ENCODE measurements at places on chromosomes 7 and 10.

DNA sequence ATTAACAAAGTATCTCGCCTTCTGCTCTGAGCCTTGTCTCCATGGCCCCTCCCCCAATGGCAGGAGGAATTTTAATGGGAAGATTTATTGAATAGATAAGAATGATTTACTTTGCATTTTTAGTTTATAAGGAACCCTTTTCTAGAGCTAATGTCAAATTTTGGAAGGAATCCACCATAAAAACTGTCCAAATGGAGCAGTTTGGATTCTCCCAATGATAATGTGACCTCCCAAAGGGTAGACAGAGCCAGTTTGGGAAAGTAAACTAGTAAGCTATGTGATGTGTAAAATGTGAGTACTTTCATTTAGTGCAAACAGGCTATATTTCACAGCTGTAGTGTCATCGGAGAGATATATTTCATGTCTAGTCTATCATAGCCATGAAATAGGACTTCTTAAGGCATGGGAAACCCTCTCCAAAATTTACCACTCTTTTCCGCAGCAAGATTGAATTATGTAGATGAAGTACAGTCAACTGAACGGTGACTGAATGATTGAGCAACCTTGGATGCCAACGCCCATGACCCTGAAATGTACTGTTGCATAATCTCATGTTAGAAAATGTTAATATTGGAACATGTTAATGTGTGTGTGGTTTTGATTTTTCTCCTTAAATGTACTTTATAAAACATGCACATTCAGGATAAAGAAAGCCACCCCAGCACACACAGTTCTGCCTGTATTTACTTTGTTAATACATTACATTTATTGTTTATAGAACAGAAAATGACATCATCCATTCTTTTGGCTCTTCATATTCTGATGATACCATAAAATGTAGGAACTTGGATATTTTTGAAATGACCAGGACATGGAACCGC lies 140.6 kb downstream of the NRP1 start:
- DNase-seq, result no peak

GRCh38 chr10:71938211-71938610 lies 26.0 kb upstream of the CHST3 start:
- DNase-seq, result no peak

GRCh38 chr7:20348125-20348807 lies 17.6 kb downstream of the ITGB8 start:
- DNase-seq, result no peak

DNA sequence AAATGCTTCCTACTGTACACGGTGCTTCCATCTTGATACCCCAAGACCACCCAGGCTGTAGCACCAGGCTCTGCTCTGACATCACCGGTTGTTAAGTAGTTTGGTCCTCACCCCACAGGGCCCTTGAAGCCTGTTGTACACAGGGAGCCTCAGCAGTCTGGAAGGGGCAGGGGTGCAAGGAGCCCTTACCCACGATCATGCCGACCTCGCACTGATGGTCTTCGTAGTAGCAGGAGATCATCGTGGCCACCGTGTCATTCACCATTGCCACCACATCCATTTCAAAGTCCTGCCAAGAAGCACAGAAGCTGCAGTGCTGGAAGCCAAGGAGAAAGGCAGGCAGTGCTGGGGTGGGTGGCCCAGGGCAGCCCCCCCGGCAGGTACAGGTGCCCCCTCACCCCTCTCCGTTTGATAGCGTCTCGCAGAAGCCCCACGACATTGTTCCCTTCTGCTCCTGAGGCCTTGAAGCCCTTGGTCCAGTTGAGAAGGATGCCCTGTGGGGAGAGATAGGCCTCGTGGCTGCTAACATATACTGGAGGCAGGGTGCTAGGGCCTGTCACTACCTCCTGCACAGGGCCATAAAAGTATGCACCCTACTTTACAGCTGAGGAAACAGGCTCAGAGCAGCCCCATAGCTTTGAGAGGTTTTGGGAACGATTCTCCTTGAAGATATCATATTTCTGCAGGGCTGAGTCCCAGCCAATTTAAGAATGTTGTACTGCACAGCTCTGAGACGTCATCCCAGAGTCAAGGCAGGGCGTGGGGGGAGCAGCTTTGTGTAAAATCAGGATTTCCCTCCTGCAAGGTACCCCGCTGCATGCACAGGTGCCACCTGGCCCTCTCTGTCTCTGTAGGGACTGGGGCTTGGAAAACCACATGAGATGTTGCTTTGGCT lies 8.7 kb upstream of the MYL7 start:
- DNase-seq, result no peak

- DNase-seq, result no peak
Measured at GRCh38 chr7:48180981-48181380, 9.7 kb downstream of the ABCA13 start.

- DNase-seq, result no peak
Measured at GRCh38 chr7:81150951-81151361, 232.1 kb upstream of the SEMA3C start.

GRCh38 chr7:29459589-29459988 lies 104.0 kb upstream of the PRR15 start:
- no peak for DNase-seq

DNA sequence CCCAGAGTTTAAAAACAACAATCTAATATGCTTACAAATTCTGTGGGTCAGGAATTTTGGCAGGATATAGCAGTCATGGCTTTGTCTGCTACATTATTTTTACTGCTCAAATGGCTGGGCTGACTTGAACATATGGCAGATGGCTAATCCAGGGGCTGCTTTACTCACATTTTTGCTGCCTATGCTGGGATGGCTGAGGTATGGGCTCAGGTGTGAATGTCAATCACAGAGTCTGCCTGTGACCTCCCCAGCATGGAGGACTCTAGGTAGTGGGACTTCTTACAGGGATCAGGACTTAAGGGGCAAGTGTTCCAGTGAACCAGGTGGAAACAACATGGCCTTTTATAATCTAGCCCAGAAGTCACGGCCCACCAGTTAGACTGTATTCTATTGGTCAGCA lies 4.4 kb upstream of the FKBP9 start:
- DNase-seq, result no peak

DNA sequence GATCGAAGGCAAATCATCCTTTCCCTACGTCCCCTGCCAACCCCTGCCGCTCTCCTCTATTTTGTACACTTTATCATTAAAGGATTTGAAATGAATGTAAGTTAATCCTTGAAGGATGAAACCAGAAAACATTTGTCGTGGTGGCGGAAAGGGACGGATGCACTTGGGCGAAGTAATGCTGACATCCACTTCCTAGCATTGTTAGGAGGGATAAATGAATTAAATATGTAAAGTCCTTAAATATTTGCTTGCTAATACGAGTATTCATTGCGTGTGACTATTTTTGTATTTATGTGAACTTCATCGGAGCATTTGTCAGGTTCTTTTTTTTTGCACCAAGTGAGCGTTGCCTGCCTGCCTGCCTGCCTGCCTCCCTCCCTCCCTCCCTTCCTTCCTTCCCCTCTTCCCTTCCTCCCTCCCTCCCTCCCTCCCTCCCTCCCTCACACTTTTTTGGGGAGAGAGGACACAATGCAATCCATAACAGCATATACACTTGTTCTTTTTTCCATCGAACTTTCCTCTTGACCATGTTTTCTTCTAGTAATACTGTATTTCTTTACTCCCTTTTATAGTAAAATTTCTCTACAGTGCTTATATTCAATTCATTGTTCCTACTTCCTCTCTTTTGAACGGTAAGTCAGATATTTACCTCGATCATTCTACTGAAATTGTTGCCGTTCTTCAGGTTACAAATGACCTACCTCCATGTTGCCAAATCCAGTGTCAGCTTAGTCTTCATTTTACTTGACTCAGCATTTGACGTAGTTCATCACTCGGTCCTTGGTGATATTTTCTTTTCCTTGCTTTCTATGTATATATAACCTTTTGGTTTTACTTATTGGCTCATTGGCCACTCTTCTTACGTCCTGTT lies 831 bp downstream of the CCDC7 start:
- no peak for DNase-seq

DNA sequence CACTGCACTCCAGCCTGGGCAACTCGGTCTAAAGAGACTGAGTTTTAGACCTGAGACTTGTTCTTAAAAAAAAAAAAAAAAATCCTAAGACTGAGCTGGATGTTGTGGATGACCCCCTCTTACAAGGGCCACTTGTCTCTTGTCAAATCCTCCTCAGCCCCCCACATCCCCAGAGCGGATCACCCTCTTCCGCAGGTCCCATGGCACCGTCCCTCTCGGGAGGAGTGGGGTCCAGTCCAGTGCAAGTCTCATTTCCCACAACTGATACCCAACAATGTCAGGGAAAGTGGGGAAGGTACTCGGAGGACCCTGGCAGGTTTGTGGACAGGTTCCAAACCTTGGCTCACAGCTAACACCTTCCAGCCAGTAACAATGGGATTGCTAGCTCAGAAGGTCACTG lies 100.3 kb downstream of the ELFN1 start:
- no peak for DNase-seq

- peak; percentile 50 for DNase-seq
Measured at GRCh38 chr10:17144757-17145156, 15.1 kb upstream of the CUBN start.

DNA sequence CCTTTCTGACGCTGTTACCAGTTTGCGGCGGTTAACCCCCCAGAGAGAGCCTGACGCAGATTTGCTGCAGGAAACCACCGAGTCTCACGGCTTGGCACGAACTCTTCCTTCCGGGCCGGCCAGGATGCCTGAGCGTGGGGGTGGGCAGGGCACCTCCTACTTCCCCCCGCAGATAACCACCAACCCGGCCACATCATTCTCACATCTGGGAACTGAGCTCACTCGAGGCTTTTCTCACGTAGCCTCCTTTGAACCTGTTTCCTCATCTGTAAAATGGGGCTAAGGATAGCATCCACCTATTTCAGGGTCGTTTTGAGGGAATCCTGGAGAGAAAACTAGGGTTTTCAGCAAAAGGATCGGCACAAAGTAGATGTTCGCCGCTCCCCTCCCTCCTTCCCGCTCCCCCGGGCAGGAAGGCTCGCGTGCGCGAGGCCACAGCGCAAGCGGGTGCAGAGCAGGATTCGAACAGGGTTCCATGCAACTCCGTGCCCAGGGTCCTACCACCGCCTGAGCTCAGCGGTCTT lies 23.6 kb downstream of the DDIT4 start:
- DNase-seq, result peak; percentile 92

DNA sequence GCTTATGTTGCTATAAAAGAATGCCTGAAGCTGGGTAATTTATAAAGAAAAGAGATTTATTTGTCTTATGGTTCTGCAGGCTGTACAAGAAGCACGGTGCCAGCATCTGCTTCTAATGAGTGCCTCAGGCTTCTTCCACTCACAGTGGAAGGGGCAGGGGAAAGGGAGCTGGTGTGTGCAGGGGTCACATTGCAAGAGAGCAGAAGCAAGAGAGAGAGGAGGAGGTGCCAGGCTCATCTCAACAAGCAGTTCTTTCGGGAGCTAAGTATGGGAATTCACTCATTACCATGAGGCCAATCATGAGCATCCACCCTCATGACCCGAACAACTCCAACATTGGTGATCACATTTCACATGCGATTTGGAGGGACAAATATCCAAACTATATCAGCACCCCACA lies 17.2 kb upstream of the SLK start:
- DNase-seq, result no peak

- no peak for DNase-seq
Measured at GRCh38 chr10:11336722-11337162, 274.7 kb downstream of the USP6NL start.

DNA sequence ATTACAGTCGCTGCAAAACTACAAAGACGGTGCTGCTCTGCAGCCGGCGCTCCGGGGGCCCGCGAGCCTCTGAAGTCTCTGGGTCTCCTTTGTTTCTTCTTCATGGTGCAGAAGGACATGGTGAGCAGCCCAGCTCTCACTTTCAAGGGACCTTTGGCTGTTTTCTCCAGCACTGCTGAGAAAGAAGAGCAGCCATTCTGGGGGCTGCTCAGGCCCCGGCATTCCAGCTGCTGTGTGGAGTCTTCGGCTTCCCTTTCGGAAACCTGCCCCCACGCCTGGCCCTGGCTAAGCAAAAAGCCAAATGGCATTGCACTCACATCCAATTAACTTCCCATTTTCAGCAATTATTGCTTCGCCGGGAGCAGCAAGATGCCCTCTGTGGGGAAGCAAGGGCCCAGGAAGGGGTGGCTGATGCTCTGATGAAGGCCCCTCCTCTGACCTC lies 555.7 kb downstream of the PTPRN2 start:
- DNase-seq, result no peak

DNA sequence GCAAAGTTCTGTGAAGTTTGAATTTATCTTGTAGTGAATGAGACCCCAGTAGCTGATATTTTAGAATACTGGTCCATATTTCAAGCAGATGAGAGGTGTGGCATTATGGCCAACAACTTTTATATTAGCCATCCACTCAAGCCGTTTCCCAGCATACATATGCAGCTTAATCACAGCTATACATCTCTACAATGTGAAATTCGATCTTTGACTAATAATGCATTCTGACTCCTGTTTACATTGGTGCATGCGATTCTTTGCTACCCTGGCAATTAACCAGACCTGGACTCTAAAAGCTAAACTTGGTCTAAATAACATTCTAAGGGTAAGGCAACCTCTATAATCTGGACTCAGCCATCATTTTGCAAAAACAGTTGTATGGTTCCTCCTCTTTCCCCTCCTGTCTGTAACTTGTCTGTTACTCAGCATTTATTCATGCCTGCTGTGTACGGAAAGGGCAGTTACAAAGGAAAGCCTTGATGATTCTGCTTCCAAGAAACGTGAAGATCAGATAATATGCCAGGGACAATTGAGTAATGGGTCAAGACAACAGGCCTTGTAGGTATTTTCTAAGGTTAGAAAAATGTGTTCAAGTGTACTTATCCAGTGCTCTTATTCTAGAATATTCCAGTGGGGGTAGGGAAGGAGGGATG lies 50.6 kb downstream of the PNLIPRP2 start:
- DNase-seq, result no peak

DNA sequence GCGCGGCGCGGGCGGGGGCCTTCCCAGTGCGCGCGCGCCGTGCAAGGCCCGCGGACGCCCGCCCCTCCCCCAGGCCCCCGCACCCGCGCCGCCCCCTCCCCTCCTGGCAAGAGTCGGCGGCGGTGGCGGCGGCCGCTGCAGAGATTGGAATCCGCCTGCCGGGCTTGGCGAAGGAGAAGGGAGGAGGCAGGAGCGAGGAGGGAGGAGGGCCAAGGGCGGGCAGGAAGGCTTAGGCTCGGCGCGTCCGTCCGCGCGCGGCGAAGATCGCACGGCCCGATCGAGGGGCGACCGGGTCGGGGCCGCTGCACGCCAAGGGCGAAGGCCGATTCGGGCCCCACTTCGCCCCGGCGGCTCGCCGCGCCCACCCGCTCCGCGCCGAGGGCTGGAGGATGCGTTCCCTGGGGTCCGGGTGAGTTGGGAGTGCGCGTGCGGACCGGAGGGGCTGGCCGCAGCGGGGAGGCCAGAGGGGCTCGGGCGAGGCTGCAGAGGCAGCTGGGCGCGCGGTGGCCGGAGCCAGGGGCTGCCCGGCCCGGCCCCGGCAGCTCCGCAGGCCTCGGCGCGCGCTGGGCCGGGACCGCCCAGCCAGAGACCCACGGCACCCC lies at the start of gene BMPR1A:
BMPR1A (plus strand) TSS at position 109 of the 602 bp plus-strand sequence. CDS start 119,400 bp downstream, outside the sequence.
- no peak for DNase-seq

- DNase-seq, result peak; percentile 35
Measured at GRCh38 chr10:61896854-61897661, 4.4 kb upstream of the ARID5B start.

GRCh38 chr7:100506356-100506923 lies 22.7 kb downstream of the NYAP1 start:
- no peak for DNase-seq

- no peak for DNase-seq
Measured at GRCh38 chr10:131315344-131315743, 3.8 kb upstream of the TCERG1L start.
